ENCODE measurements at places on chromosomes 16 and 17. TPM values are rescaled to one million over a fixed set of nuclear protein-coding genes. Genes with fewer than 3 reads are reported as not detected.

Gene TRIM72
- total RNA-seq: not detected

Gene GCGR
- total RNA-seq: not detected

Gene RCVRN
- total RNA-seq: not detected

Gene PDILT
- total RNA-seq: not detected

Gene FZD2
- 15.9 TPM for total RNA-seq

Gene ZFHX3
- 14.1 TPM for total RNA-seq

Gene TPSG1
- not detected for total RNA-seq

Gene PPP1R9B
- total RNA-seq: 44.2 TPM

Gene VMP1
- 415 TPM for total RNA-seq

Gene SLC16A13
- 1.4 TPM for total RNA-seq

Gene CCL5
- total RNA-seq: 0.36 TPM

Gene ATP2A3
- 1.8 TPM for total RNA-seq

DNA sequence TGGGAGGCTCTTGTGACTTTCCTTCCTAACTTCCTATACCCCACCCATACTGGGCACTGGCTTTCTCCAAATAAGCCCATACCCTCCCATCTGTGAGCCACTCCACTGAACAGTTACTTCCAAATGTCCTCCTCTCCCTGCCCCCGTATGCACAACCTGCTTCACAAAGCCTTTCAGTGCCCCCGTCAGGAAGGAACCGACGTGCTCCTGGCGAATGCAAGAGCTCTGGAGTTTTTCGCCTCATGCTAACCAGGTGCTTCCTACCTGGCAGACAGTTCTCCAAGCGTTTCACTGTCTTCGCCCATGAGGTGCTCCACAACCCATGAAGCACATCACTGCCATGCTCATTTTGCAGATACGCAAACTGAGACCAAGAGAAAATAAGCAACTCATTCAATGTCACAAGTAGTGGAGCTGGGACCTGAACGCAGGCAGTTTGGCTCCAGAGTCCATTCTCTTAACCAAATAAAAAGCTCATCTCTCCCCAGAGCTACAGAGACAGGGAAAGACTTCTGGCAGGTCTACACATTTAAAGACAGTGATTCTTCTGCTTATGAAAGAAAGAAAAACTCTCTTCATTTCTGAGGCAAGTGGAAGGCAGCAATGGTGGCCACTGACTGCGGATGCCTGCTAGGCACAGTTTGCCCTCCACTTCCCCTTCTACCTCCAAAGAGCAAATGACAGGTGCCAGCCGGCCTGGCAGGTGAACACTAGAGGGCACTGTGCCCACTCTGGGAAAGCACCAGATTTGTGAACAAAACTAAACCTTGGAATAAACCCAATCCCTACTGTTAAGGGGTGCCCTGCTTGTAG is 23.8 kb downstream of the SPHK1 start:
- peaks cover 19% of the 10 kb centered on the region for H3K36me3 ChIP-seq
- H3K27ac ChIP-seq: no peak overlapping the region
- no peaks in the 10 kb centered on the region for H3K27me3 ChIP-seq
- peaks cover 9% of the 10 kb centered on the region for H3K4me1 ChIP-seq

- no peaks in the 10 kb centered on the region for H3K36me3 ChIP-seq
- H3K27ac ChIP-seq: no peak overlapping the region
- H3K4me1 ChIP-seq: no peaks in the 10 kb centered on the region
- no peak for DNase-seq
- H3K27me3 ChIP-seq: peaks cover 43% of the 10 kb centered on the region
Measured at GRCh38 chr17:38619937-38620550, 14.3 kb upstream of the SRCIN1 start.

DNA sequence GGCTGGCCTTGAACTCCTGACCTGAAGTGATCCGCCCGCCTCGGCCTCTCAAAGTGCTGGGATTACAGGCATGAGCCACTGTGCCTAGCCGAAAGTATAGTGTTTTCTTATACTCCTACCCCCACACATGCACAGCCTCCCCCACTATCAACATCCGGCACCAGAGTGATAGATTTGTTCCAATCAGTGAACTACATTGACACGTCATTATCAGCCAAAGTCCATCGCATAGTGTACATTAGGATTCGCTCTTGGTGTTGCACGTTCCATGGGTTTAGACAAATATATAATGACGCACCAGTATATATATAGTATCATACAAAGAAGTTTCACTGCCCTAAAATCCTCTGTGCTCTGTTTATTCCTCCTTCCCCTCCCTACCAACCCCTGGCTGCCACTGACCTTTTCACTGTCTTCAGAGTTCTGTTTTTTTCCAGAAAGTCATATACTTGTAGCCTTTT is 11.9 kb upstream of the TM4SF5 start:
- no peaks in the 10 kb centered on the region for H3K36me3 ChIP-seq
- H3K4me3 ChIP-seq: no peak overlapping the region
- no peak overlapping the region for H3K27ac ChIP-seq
- H3K4me1 ChIP-seq: no peaks in the 10 kb centered on the region
- DNase-seq: no peak
- peaks cover 30% of the 10 kb centered on the region for H3K27me3 ChIP-seq

DNA sequence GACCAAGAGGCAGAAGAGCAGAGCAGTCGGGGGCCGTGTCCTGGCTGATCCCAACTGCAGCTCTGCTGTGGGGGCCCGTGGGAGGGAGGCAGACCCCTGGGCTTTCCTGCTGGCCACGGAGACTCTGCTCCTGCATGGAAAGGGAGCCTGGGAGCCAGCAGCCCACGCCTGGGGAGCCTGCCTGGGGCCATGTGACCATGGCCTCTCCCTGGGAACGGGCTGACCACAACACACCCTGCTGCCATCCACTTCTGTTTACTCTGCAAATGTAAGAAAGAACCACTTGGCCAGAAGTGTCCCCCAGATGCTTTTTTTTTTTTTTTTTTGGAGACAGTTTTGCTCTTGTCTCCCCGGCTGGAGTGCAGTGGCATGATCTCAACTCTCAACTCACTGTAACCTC is 2.0 kb upstream of the TEDC2 start:
- peaks cover 28% of the 10 kb centered on the region for H3K36me3 ChIP-seq
- no peaks in the 10 kb centered on the region for H3K27me3 ChIP-seq
- peak; percentile 82 for DNase-seq
- peaks cover 8% of the 10 kb centered on the region for H3K4me1 ChIP-seq
- H3K4me3 ChIP-seq: no peak overlapping the region
- H3K27ac ChIP-seq: no peak overlapping the region

DNA sequence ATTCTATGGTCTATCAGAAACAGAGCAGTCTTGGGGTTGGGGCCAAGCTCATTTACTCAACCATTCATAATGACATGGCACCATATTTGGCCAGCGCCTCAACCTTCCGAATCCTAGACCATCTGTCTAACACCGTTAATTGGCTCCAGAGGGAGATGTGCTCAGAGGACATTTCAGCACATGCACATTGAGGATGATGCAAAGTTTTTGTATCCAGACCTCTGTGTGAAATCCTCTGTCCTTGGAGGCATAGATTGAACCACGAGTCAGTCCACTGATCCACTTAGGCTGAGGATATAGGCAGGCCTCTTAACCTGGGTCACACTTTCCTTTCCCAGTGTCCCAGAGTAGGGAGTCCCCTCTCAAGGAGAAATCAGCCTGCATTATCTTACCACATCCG is 85.5 kb downstream of the SHISA6 start:
- no peak overlapping the region for H3K4me3 ChIP-seq
- no peaks in the 10 kb centered on the region for H3K27me3 ChIP-seq
- DNase-seq: no peak

GRCh38 chr16:14672403-14672971 is 21.6 kb downstream of the PLA2G10 start:
- peaks cover 12% of the 10 kb centered on the region for H3K36me3 ChIP-seq
- DNase-seq: no peak
- H3K27ac ChIP-seq: no peak overlapping the region
- H3K27me3 ChIP-seq: no peaks in the 10 kb centered on the region

DNA sequence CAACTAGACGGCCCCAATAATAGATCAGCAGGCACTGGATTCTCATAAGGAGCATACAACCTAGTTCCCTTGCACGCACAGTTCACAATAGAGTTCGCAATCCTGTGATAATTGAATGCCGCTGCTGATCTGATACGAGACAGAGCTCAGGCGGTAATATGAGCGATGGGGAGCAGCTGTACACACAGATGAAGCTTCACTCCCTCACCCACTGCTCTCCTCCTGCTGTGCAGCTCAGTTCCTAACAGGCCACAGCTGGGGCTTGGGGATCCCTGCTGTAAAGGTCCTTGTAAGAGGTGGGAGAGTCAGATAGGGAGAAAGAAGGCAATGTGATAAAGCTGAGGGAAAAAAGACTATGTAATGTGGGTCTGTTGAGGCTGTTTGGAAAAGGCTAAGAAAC is 577.5 kb downstream of the RBFOX1 start:
- no peak overlapping the region for H3K4me3 ChIP-seq
- H3K27me3 ChIP-seq: no peaks in the 10 kb centered on the region
- H3K27ac ChIP-seq: no peak overlapping the region
- no peaks in the 10 kb centered on the region for H3K4me1 ChIP-seq
- DNase-seq: no peak
- H3K36me3 ChIP-seq: no peaks in the 10 kb centered on the region

DNA sequence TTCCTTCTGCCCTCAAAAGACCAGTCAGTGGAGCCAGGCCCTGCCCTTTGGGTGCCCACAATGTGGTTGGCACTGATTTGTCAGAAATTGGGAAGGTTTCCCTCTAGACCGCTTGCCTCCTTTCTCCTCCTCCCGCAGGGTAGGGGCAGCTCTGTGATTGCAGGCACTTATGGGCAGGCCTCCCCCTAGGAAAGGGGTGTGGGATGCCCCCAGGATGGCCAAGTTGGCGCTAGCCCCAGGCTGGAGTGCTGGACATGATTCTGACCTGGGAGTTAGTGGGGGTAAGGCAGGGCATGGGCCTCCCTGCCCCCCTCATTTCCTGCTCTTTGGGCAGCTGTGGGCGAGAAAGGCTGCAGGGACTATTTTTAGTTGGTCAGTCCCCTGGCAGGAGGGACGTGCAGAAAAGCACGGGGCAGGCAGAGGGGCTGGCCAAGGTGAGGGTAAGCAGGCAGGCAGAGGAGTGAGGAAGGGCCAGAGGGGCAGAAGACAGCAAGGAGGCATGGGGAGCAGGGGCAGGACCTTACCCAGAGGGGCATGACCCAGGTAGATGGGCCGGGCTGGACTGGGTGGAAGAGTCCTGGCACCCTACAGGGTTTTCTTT is 3.3 kb downstream of the RARA start:
- H3K27me3 ChIP-seq: no peaks in the 10 kb centered on the region
- DNase-seq: no peak
- no peaks in the 10 kb centered on the region for H3K36me3 ChIP-seq
- H3K27ac ChIP-seq: peak overlapping the region; percentile 77
- H3K4me3 ChIP-seq: no peak overlapping the region

GRCh38 chr17:10415161-10415560 is 6.6 kb downstream of the MYH8 start:
- no peak for DNase-seq
- H3K27me3 ChIP-seq: no peaks in the 10 kb centered on the region
- no peak overlapping the region for H3K4me3 ChIP-seq
- no peak overlapping the region for H3K27ac ChIP-seq

GRCh38 chr17:76499267-76499667 is 2.0 kb downstream of the RHBDF2 start:
- no peak overlapping the region for H3K4me3 ChIP-seq
- H3K36me3 ChIP-seq: no peaks in the 10 kb centered on the region
- H3K27me3 ChIP-seq: no peaks in the 10 kb centered on the region
- peaks cover 36% of the 10 kb centered on the region for H3K4me1 ChIP-seq
- H3K27ac ChIP-seq: no peak overlapping the region

- H3K4me1 ChIP-seq: peaks cover 64% of the 10 kb centered on the region
- H3K36me3 ChIP-seq: no peaks in the 10 kb centered on the region
Measured at GRCh38 chr17:31740611-31741082, 118.4 kb downstream of the COPRS start.

GRCh38 chr16:20347666-20348364 is 4.7 kb downstream of the UMOD start:
- no peak overlapping the region for H3K27ac ChIP-seq
- H3K4me3 ChIP-seq: no peak overlapping the region
- DNase-seq: no peak
- no peaks in the 10 kb centered on the region for H3K36me3 ChIP-seq

DNA sequence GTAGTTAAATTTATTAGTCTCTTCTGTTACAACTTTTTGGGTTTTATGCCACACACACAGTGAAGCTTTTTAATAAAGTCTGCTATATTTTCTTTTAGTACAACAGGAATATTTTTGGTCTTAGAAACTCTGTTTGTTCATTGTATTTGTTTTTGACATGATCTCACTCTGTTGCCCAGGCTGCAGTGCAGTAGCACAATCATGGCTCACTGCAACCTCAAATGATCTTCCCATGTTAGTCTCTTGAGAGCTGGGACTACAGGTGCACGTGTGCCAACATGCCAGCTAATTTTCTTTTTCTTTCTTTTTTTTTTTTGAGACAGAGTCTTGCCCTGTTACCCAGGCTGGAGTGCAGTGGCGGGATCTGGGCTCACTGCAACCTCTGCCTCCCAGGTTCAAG is 27.1 kb downstream of the PPM1D start:
- H3K27ac ChIP-seq: no peak overlapping the region
- peaks cover 4% of the 10 kb centered on the region for H3K36me3 ChIP-seq
- no peaks in the 10 kb centered on the region for H3K4me1 ChIP-seq
- no peaks in the 10 kb centered on the region for H3K27me3 ChIP-seq

- peaks cover 30% of the 10 kb centered on the region for H3K4me1 ChIP-seq
- DNase-seq: peak; percentile 100
- no peaks in the 10 kb centered on the region for H3K27me3 ChIP-seq
Measured at GRCh38 chr17:81394921-81395599, at the start of gene BAHCC1. Gene BAHCC1 (plus strand): TSS chr17:81395457. CDS start chr17:81399740, 4,283 bp downstream.

- peak; percentile 82 for DNase-seq
- no peak overlapping the region for H3K4me3 ChIP-seq
- H3K4me1 ChIP-seq: peaks cover 23% of the 10 kb centered on the region
- H3K27me3 ChIP-seq: no peaks in the 10 kb centered on the region
Measured at GRCh38 chr16:16014329-16015224, 65.2 kb downstream of the ABCC1 start.

GRCh38 chr16:56632156-56632847 is at the start of gene MT1M:
Gene MT1M (plus strand): TSS chr16:56632659. CDS start chr16:56632732, 73 bp downstream.
- peak within 1 kb of the TSS; percentile 75 for H3K4me3 ChIP-seq
- peaks cover 2% of the 10 kb centered on the region for H3K27me3 ChIP-seq
- H3K27ac ChIP-seq: no peak within 1 kb of the TSS
- peaks cover 7% of the 10 kb centered on the region for H3K4me1 ChIP-seq
- no peaks in the 10 kb centered on the region for H3K36me3 ChIP-seq

DNA sequence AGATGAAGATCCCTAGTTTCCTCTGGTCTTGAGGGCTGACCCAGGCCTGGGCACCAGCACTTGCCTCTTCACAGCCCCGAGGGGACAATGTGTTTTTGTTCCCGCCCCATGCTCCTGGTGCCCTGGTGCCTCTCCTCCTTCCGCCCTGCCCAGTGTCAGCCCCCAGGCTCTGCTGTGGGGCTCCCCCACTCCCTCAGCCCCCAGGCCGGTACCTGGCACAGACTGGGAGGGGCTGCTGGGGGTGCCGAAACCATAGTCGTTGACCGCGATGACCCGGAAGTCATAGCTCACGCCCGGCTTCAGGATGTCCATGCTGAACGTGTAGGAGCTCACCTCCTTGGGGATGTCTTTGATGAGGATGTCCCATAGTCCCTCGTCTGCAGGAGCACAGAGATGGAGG is 40.5 kb upstream of the CDC42EP4 start:
- no peak for DNase-seq
- H3K36me3 ChIP-seq: no peaks in the 10 kb centered on the region
- no peak overlapping the region for H3K4me3 ChIP-seq
- peaks cover 4% of the 10 kb centered on the region for H3K27me3 ChIP-seq

GRCh38 chr16:30805370-30806169 is 18.6 kb upstream of the ZNF629 start:
- no peaks in the 10 kb centered on the region for H3K36me3 ChIP-seq
- peak; percentile 97 for DNase-seq
- peak overlapping the region; percentile 69 for H3K27ac ChIP-seq
- H3K4me1 ChIP-seq: peaks cover 8% of the 10 kb centered on the region
- H3K4me3 ChIP-seq: peak overlapping the region; percentile 90

- DNase-seq: peak; percentile 99
- peaks cover 10% of the 10 kb centered on the region for H3K4me1 ChIP-seq
- H3K27me3 ChIP-seq: no peaks in the 10 kb centered on the region
- H3K4me3 ChIP-seq: peak overlapping the region; percentile 11
- peaks cover 24% of the 10 kb centered on the region for H3K36me3 ChIP-seq
Measured at GRCh38 chr16:81703177-81704155, 75.6 kb upstream of the PLCG2 start.

Measured in osteoblast (primary cell).